ENCODE measurements at places on chromosomes 1 and 21.

- no peak for DNase-seq
Measured at GRCh38 chr1:209382231-209383100, 201.0 kb upstream of the CAMK1G start.

- DNase-seq: no peak
Measured at GRCh38 chr1:70556541-70556940, 145.5 kb downstream of the CTH start.

DNA sequence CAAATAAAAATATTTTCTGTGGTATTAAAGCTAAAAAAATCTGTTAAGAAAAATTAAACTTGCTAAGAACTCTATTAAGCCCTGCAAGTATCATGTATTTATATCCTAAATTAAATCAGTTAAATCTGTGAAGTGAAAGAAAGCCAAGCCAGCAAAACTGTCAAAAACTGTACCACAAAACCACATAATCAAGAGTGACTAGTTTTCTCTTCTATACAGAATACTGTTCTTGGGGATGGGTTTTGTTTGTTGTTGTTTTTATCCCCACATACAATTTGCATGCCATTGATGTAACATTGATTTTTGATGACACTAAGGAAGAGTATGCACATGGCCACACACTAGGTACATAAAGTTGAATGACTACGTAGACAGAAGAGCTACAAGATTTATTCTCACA, 20.4 kb downstream of the DPH5 start:
- no peak for DNase-seq

- no peak for DNase-seq
Measured at GRCh38 chr1:38991638-38992411, 749 bp downstream of the AKIRIN1 start.

DNA sequence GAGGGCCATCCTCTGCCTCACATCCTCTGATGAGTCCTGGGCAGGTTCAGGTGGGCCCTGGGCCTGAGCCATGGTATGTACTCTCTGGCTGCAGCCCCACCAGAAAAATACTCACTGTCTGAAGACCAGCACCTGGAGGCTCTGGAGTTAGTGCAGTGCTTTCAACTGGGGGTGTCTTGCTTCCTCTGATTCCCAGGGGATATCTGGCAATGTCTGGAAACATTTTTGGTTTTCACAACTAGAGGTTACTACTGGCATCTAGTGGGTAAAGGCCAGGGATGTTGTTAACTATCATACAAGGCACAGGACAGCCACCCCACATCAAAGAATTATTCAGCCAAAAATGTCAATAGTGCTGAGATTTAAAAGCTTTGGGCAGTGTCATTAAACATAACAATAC, 152.7 kb downstream of the HIVEP3 start:
- DNase-seq: no peak
